Tibial nerve (tissue), 4 donors: ENCODE measurements at places on chromosomes 3 and 15. TPM values are rescaled to one million over a fixed set of nuclear protein-coding genes. Genes with fewer than 3 reads are reported as not detected.

DNA sequence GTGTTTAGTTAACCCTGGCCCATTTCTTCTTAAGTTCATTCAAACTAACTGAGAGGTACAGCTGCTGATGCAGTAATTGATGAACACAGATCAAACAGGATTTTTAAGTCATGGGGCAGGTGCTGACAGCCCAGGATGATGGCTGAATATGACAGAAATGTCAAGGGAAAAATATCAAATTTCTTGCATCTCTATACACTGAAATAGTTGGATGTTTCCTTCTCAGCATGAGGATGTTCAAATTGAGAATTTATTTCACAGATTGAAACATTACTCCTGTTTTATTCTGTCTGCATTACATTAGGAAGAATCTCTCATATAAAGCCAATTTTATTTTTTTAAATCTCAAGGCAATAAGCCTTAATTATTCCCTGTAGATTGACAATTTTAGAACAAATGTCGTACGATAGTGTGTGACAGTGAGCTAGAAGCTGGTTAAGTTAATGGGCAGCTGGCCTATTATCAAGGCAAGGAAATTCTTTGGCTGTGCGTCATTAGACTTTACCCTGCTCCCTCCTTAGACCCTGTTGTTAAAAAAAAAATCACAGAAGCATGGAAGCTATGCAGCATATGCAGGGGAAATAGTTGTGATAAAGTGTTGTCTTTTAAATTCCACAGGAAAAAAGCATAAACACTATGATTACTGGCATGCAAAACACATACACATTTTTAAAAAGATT, 183.8 kb upstream of the KCNMB2 start:
- H3K4me1 ChIP-seq: no peaks in the 10 kb centered on the region
- no peaks in the 10 kb centered on the region for H3K36me3 ChIP-seq
- H3K4me3 ChIP-seq: no peak overlapping the region
- no peaks in the 10 kb centered on the region for H3K27me3 ChIP-seq
- no peak for DNase-seq

- peaks cover 42% of the 10 kb centered on the region for H3K36me3 ChIP-seq
- H3K27me3 ChIP-seq: no peaks in the 10 kb centered on the region
- no peaks in the 10 kb centered on the region for H3K4me1 ChIP-seq
- H3K27ac ChIP-seq: no peak overlapping the region
- no peak for DNase-seq
- no peak overlapping the region for H3K4me3 ChIP-seq
Observed at GRCh38 chr3:130709671-130710070, 37.0 kb downstream of the PIK3R4 start.

- no peaks in the 10 kb centered on the region for H3K27me3 ChIP-seq
- no peak overlapping the region for H3K27ac ChIP-seq
- H3K36me3 ChIP-seq: no peaks in the 10 kb centered on the region
- H3K4me3 ChIP-seq: no peak overlapping the region
Observed at GRCh38 chr3:25294169-25294805, 133.8 kb upstream of the RARB start.

The CILP gene
- 7.8 TPM for total RNA-seq

The CEMIP gene
- not detected for total RNA-seq

- H3K4me1 ChIP-seq: no peaks in the 10 kb centered on the region
- H3K4me3 ChIP-seq: no peak overlapping the region
- H3K27me3 ChIP-seq: no peaks in the 10 kb centered on the region
- H3K27ac ChIP-seq: no peak overlapping the region
- H3K36me3 ChIP-seq: no peaks in the 10 kb centered on the region
Observed at GRCh38 chr15:33112541-33113105, 81.9 kb downstream of the FMN1 start.

DNA sequence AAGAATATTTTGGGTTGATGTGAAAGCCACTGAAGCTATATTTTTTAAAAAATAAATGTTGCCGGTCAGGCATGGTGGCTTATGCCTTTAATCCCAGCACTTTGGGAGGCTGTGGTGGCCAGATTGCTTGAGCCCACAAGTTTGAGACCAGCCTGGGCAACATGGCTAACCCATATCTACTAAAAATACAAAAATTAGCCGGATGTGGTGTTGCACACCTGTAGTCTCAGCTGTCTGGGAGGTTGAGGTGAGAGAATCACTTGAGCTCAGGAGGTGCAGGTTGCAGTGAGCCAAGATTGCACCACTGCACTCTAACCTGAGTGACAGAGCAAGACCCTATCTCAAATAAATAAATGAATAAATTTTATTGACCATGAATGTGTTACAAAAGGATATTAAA, 39.6 kb downstream of the GOLM2 start:
- H3K27me3 ChIP-seq: no peaks in the 10 kb centered on the region
- no peak overlapping the region for H3K27ac ChIP-seq
- DNase-seq: no peak
- no peaks in the 10 kb centered on the region for H3K4me1 ChIP-seq

The NUP210 gene
- 9.3 TPM for total RNA-seq

The NR1I2 gene
- total RNA-seq: not detected

The LRRC34 gene
- total RNA-seq: 2.5 TPM

GRCh38 chr3:132346841-132347736, 29.9 kb downstream of the ACP3 start:
- no peaks in the 10 kb centered on the region for H3K27me3 ChIP-seq
- no peaks in the 10 kb centered on the region for H3K36me3 ChIP-seq
- H3K4me3 ChIP-seq: no peak overlapping the region
- H3K4me1 ChIP-seq: no peaks in the 10 kb centered on the region

GRCh38 chr3:53890726-53891475, 758 bp downstream of the SELENOK start:
- H3K27ac ChIP-seq: peak overlapping the region; percentile 94
- no peaks in the 10 kb centered on the region for H3K27me3 ChIP-seq
- no peak for DNase-seq
